Osteocyte (in vitro differentiated cells): ENCODE measurements at places on chromosomes 1 and 21. TPM values are rescaled to one million over a fixed set of nuclear protein-coding genes. Genes with fewer than 3 reads are reported as not detected.

DNA sequence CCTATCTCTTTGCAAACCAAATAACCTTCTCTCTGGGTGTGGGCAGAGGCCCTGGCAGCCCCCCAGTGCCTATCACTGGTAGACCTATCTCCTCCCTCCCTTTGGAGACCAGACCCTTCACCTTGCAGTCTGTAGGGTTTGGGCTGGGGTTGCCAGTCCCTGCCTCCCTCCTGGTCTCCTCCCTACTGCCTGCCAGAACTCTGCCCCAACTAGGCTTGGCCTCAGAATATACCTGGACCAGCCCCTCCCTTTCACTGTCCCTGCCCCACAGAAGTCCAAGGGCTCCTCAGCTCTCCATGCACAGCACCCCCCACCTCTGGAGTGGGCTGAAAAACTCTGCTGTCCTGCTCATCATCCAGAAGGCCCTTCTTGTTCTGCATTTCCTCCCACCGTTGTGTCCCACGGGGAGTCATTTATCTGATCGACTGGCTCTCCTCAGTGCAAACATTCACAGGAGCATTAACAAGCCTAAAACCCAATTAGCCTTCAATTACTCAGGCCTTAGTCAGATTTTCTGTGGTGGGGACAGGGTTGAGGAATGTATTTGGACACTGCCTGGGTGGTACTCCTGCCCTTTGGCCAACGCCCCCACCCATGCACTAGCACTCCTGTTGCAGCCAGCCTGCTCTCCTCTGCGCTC lies 27.7 kb upstream of the DMBX1 start:
- no peak for DNase-seq

GRCh38 chr1:226046240-226046639 lies 16.3 kb upstream of the H3-3A start:
- no peak for DNase-seq

RUNX3 gene
- not detected in 2 replicates for total RNA-seq

KCNH1 gene
- total RNA-seq = 7.3 and 9.4 TPM in 2 replicates

ACTL8 gene
- not detected in 2 replicates for total RNA-seq

GRCh38 chr1:204828352-204828850 lies 42.3 kb upstream of the NFASC start:
- DNase-seq = no peak

GRCh38 chr1:5973771-5974170 lies 18.5 kb downstream of the NPHP4 start:
- DNase-seq = no peak

- no peak for DNase-seq
Measured at GRCh38 chr21:32521736-32522355, 63.5 kb downstream of the TCP10L start.

DNA sequence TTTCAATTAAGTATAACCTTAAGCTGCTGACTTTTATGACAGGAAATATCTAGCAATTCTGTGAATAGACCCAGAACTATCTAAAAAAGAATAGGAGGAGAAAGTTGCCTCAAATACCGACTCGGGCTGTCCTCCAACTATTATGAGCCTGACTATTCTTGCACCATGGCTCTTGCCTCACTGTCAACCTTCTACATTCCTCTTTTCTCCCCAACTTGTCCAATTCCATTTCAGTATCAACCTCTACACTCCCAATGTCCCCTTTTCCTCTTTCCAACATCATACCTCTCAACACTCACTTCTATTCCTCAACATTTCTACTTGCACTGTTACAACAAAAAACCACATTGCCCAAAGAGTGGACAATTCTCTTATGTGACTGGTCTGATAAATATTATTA lies 2.3 kb downstream of the ZZZ3 start:
- no peak for DNase-seq

GRCh38 chr1:47724432-47724999 lies 272.7 kb downstream of the TRABD2B start:
- DNase-seq = no peak

- DNase-seq = no peak
Measured at GRCh38 chr1:211714154-211714553, 38.7 kb upstream of the NEK2 start.

- DNase-seq = no peak
Measured at GRCh38 chr1:147912553-147912952, 10.0 kb downstream of the GJA8 start.

DNA sequence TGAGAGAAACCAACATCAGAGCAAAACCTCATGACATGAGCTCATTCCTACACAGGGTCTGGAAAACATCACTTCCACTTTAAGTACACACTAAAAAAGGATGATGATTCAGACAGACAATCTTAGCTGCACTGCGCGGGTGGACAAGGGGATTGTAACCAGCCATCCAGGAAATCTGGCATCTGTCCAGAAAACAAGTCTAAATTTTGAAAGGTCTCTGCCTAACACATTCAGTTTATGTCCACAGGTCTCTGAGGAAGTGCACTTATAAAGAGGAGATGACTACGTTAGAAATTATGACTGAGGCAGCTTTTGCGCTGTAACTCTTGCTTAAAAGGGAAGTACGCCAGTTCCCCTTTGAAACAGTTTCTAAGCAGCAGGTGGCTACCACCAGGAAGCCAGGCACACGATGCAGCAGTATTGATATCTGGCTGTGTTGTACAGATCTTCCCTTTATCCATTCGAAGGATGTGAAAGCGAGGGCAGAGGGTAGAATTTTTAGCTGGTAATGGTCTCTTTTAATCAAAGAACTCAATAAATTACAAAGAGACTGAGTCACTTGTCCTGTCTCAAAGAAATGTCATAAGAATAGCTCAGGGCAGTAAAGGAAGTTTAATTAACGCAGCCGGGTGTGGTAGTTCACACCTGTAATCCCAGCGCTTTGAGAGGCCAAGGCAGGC lies 128.0 kb downstream of the SETD4 start:
- DNase-seq = no peak

GIPC2 gene
- total RNA-seq = 0.08 TPM in 2 replicates

PPFIA4 gene
- total RNA-seq = 0.63 and 1.4 TPM in 2 replicates

HAX1 gene
- 93.7 and 99.9 TPM in 2 replicates for total RNA-seq

TMEM125 gene
- total RNA-seq = not detected in 2 replicates

- no peak for DNase-seq
Measured at GRCh38 chr1:58017641-58018040, 528.9 kb downstream of the OMA1 start.

DNA sequence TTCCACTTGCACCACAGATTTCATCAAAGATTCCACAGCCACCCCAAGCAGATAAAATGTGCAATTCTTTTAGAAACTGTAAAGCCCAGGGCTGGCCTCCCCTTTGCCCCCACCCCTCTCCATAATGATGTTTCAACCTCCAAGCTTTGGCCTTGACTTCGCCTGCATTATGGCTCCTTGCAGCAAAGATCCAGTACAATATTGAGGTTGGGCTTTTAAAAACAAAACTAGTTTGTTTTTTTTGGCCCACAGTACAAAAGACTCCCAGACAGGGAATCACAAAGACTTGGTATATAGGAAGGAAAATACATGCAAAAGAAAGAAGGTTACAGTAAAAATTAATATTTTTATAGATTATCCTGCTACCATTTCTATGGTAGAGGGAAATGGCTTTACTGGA lies 356.5 kb upstream of the PTBP2 start:
- DNase-seq = no peak

DNA sequence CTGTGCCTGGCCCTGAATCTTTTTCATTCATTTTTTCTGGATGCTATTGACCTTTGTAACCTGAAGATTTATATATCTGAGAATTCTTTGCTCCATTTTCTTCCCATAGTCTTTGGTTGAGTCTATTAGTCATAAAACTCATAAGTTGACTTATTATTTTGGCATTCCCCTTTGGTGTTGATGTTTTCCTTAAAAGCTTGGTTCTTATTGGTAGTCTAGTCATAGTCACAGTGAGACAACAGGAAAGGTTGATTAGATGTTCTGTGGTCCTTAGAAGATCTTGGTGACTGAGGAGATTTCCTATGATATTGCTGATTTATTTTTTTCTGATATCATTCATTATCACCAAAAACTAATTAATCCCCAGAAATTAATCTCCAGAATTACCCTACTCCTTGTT lies 86.2 kb downstream of the PTPRC start:
- no peak for DNase-seq

DNA sequence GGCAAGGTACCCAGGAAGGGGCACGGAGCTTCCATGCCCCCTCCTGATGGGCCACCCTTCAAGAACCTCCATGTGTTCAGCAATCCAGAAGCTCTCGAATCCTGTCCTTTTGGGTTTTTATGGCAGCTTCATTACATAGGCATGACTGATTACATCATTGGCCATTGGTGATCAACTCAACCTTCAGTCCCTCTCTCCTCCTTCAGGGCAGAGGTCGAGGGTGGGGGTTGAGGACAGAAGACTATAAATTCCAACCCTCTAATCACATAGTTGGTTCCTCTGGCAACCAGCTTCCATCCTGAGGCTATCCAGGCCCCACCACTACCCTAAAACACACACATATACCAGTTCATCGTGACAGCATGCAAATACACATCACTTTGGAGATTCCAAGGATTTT lies 135.7 kb downstream of the ZNF281 start:
- DNase-seq = no peak

DNA sequence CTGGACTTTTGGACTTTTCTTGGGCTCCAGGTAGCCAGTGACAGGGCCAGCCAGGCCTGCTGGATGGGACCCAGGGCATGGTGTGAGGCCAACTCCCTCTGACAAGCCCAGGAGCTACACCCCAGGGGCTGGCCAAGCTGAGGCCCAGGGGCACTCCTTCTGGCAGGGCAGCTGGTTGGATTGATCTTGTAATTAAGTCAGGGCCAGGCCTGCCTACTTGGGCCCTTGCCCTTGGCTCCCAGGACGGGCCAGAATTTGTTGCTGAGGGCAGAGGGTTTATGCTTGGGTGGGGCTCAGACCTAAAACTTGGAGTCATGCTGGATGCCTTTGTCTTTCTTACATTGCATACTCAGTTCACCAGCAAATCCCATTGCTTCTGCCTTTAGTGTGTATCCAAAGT lies 20.7 kb downstream of the KCNA2 start:
- DNase-seq = no peak

ADAMTS5 gene
- 62.8 and 65.0 TPM in 2 replicates for total RNA-seq

GRCh38 chr21:42308914-42309752 lies 6.1 kb downstream of the TFF3 start:
- no peak for DNase-seq

RGS18 gene
- total RNA-seq = not detected in 2 replicates

DNA sequence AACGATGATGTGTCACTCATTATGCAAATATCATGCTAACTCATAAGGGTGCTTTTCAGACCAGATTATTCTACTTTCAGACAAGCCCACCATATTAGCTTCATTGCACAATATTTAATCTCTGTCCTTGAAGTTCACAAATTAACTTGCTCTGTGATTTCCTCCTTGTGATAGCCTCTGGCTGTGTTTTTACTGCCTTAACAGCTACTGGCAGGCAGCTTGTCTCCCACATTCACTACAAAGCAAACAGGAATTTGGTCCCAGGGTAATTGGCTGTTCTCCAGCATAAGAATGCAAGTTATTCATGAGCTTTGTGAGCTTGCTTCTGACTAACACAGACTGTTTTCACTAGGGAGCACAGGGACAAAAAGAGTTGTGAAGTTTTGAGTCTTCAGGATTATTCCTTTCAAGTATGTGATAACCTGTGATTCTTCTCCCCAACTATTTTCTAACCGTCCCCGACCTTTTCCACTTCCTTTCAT lies 87.9 kb upstream of the HMCN1 start:
- no peak for DNase-seq

DNA sequence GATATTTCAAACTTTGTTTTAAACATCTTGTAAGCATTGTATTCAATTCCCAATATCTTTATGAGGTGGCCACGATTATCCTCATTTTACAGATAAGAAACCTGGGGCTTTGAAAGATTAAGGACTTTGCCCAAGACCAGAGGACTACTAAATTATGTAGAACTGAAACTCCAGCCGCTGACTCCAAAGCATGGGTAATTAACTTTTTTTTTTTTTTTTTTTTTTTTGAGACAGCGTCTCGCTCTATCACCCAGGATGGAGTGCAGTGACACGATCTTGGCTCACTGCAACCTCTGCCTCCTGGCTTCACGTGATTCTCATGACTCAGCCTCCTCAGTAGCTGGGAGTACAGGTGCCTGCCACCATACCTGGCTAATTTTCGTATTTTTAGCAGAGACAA lies 68.7 kb downstream of the ALG14 start:
- DNase-seq = no peak

DNA sequence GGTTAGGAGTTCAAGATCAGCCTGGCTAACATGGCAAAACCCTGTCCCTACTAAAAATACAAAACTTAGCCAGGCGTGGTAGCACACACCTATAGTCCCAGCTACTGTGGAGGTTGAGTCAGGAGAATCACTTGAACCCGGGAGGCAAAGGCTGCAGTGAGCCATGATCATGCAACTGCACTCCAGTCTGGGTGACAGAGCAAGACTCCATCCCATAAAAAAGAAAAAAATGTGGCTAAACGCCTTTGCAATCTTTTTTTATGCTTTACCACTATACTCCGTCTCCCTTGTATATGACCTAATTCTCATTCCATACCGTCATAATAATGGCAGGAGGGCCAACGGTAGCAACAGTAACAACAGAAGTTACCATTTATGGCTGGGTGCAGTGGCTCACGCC lies 109.5 kb downstream of the ASH1L start:
- DNase-seq = no peak

GRCh38 chr1:152170287-152170905 lies 11.4 kb upstream of the RPTN start:
- DNase-seq = no peak

FCAMR gene
- total RNA-seq = not detected in 2 replicates

DNA sequence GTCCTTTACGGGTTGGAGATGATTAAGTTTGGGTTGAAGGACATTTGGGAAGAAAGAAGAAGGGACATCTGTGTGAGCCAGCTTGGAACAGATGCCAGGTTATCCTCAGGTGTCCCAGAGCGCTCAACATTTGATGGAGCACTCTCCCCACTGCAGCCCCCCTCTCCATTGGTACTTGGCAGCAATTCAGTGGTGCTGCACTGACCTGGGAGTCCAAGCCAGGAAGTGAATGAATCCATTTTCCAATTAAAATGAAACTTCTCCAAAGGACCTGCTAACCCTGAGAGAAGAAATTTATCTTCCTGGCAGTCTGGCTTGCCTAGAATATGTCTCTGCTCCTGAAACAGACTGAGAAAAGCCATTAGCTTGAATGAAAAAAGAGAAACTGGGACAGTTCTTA lies 67.1 kb downstream of the FGGY start:
- DNase-seq = no peak

DNA sequence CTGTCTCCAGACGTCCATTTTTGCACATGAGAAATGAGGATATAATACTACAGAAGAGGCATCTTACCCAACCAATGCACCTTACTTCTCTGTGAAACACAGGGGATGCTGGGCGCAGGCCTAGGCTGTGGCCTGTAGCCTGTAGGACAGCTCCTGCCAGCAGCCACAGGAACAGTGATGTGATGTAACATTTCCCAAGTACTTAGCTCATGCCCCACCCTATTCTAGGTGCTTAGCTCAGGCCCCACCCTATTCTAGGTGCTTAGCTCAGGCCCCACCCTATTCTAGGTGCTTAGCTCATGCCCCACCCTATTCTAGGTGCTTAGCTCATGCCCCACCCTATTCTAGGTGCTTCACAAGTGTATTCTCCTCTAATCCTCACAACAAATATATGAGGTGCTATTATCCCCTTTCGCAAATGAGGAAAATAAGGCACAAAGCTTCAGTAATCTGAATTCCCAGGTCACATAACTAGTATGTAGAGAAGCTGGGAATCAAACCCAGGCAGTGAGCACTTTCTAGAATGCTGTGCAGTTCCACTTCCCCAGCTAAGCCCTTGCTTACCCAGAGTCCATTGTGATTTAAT lies 4.6 kb upstream of the NAXE start:
- no peak for DNase-seq

SH3D21 gene
- total RNA-seq = 5.1 and 6.4 TPM in 2 replicates
